ENCODE measurements at places on chromosomes 3 and 15.

- no peak for DNase-seq
These were observed 54.6 kb upstream of the STXBP5L start for GRCh38 chr3:120853416-120853815.

GRCh38 chr15:98893401-98893800 is 114.2 kb downstream of the PGPEP1L start:
- no peak for DNase-seq

DNA sequence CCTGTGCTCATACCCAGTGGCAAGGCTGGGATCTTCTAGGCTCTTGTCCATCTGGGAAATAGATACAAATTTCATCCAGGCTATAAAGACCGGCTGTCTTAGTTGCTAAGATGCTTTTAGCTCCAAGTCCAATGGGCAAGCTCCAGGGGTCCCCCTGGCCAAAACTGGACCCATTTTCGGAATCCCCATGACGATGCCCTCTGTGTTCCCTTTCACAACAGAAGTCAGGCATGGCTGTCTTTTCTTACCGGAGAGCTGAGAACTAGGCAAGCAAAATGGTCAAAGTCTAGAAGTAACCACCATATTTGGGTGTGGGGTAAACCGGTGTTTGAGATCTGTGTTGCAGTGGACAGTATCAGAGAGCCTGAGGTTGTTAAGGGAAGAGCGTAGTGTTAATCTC is 1.0 kb downstream of the GLYCTK start:
- DNase-seq = no peak

DNA sequence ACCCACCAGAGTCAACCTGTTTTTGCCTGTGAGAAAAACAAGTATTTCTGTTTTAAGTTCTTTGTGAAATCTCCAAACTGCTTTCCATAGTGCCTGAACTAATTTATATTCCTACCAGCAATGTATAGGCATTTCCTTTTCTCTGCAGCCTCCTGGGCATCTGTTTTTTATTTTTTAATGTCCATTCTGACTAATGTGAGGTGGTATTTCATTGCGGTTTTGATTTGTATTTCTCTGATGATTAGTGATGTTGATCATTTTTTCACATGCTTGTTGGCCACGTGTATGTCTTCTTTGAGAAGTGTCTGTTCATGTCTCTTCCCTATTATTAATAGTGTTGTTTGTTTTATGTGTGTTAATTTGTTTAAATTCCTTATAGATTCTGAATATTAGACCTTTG is 820.5 kb downstream of the MCTP2 start:
- no peak for DNase-seq

DNA sequence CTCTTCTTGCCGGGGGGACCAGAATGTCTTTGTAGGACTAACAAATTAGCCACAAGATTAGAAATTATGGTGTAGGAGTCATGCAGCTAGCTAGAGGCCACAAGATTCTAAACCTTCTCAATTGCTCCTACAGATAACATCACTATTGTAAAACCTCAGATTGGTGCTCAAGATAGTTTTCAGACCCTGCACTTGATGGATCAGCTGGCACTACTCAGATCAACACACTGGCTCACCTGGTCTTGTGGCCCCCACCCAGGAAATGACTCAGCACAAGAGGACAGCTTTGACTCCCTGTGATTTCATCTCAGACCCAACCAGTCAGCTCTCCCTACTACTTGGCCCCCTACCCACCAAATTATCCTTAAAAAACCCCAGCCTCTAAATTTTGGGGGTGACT is 124.1 kb upstream of the RASGRP1 start:
- DNase-seq = peak; percentile 43

GRCh38 chr3:142244056-142244455 is 18.7 kb upstream of the GK5 start:
- no peak for DNase-seq

DNA sequence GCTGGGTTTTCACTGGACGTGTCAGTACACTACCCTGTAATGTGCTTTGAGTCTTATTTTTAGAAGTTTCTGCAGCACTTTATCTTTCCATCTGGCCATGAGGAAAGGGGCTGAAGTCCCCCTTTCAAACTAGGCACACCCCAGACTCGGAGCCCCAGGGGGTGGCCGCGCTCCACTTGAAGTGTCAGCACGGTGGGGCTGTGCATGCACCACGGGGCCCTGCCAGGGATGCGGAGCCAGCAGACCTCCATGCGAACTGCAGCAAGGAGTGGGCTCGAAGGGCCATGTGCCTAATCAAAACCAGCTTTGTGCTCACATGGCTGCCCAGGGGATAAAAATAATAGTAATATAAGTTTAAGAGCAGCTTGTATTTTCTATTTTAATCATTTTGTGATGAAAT is 100.9 kb upstream of the HACD2 start:
- no peak for DNase-seq

- no peak for DNase-seq
These were observed 392.8 kb downstream of the RSL24D1 start for GRCh38 chr15:54803987-54804386.

DNA sequence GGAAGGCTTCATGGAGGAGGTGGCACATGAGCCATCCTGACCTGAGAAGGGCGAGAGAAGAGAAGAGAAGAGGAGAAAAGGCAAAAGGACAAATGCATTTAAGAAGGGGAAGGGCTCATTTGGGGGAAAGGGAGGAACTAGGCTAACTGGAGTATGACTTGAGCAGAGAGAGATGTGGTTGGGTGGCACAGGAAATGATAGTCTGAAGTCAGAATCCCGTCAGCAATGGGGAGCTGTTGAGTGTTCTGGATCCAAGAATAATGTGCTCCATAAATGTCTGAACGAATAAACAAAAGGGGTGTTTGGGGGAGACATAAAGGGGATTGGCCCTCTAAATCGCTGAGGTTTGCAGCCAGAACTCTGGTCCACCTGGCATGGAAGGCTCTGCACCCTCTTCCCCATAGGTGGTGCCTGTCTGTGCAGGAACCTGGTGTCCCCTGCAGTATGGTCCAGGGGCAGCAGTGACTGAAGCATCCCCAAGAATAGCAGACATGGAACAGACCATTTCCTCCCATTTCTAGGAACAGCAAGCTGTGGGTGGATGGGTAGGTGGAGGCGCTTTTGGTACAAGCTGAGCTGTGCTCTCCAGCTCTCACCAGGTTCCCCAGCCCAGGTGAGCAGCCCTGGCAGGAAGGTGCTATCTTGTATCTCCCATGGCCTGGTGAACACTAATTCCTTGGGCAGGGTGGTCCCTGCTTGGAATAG is 15.2 kb downstream of the CORO2B start:
- no peak for DNase-seq

DNA sequence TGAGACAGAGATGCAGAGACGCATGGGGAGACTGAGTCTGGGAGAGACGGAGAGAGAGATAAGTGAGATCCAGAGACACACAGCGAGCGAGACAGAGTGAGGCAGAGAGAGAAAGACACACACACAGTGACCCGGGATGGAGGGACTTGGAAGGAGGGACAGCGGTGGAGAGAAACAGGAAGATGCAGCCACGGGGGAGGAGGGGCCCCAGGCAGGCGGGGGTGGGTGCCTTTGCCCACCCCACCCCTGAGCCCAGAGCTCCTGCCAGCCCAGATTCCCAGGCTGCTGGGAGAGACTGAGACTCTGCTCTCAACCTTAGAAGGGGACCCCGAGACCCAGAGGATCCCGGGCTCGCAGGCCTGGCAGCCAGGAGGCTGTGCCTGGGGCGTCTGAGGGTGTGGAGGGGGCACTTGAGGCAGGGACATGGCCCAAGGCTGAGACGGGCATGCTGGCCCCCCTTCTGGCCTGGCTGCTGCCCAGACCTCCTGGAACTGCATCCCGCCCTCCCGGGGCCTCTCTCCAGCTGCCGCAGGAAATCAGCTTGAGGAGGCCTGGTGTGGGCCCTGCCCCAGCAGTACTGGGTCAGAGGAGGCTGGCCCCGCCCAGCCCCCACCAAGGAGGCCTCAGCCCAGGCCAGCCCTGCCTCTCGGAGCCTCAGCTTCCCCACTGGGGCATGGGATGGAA is 18.1 kb downstream of the H1-8 start:
- no peak for DNase-seq

GRCh38 chr3:152243301-152243711 is 25.4 kb upstream of the MBNL1 start:
- DNase-seq = peak; percentile 75

DNA sequence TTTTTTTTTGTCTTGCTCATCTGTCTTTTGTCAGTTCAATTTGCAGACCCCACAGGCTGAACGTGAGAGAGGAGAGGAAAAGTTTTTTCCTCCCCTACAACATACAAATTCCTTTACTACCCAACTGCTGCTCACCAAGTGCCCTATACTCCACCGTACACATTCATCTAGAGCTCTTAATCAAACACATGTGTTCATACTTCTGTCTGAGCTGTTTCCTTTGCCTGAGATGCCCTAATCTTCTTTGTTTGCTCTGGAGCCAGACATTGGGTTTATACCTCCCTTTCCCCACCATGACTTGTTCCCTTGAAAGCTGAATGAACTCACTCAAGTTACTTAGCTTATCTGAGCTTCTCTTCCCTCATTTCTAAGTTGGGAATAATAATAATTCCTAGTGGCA is 122.7 kb upstream of the RASGRP1 start:
- DNase-seq = no peak

- no peak for DNase-seq
These were observed 24.2 kb downstream of the UBE2Q2 start for GRCh38 chr15:75867449-75867848.
